Hematopoietic multipotent progenitor cell treated with erythropoietin and hydrocortisone succinate and interleukin-3 and kit ligand, for 4 days (in vitro differentiated cells): ENCODE measurements at places on chromosomes 3 and 15.

- DNase-seq: no peak
These were observed 36.4 kb downstream of the SEC22C start for GRCh38 chr3:42545284-42545900.

DNA sequence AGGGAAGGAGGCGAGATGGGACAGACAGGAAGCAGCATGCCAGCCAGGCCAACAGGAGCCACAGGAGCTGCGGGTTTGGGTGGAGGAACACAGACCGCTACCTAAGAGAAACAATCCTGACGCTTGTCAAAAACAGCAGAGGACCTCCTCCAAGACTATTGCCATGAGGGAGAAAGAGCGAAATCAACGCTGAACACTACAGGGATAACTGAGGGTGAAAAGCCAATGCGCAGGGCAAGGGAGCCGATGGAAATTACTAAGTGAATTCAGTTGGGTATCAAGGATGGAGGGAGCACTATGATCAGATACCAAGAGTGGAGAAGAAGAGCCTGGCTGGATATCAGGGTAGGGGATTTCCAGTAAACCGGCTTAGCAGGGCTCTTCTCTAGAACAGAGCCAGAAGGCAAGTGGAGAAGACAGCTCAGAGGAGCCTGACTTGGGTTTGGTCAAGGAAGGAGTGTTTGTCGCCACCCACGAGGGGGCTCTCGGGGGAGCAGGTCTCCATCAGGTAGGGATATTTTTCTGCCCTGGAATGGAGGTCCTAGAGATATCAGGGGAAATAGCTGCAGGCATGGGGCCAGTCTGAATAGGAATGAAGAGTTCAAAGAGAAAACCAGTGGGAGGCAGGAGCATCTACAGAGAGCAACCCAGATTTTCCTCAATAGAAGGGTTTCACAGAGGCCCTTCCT, 48.4 kb downstream of the SLC41A3 start:
- no peak for DNase-seq

DNA sequence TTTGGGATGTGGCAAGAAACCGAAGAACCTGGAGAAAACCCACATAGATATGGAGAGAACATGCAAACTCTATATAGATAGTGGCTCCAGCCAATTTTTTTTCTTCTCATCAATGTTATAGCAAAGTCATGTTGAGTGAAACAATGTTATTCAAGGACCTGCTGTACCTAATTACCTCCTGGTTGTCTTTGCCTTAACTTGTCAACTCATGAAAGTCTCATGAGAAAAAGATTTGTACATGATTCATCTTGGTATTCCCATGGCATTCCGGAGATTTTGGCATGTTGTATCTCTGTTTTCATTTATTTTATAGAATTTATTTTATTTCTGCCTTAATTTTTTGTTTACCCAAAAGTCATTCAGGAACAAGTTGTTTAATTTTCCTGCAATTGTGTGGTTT, 303.8 kb upstream of the CDIN1 start:
- DNase-seq: no peak

DNA sequence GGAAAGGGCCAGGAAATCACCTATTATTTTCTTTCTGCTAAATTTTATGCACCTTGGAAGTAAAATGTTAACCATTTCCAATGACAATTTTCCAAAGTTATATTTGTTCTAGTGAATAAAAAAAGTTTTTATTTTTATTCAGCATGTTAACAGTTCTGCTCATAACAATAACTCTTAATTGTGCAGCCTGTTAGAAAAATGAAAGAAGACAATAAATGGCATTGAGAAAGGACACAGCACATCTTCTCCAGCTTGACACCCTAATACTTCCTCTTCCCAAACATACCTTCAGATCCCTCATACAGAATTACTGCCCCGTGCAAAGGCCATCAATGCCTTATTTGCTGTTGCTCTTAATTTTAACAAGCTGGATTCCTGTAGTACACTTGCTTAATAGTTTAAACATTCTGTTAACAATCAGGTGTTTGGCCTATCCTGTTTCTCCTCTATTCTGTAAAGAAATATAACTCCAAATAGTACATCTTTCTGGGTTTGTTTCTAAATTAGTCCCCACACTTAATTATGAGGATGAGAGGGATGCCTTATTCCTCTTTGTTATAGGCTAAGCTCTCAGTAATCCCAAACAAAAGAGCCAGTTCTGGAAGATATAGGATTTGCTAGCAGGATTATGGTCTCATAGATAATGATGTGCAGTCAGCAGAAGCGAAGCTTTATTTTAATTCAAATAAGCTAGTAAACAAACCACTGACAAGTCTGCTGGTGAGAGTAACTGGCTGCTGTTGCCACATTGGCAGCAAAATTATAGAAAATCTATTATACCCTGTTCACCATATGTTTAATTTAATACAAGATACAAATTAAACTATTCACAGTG, 19.2 kb upstream of the SOX2 start:
- DNase-seq: no peak

GRCh38 chr15:94168250-94168649, 63.1 kb upstream of the MCTP2 start:
- DNase-seq: peak; percentile 70

DNA sequence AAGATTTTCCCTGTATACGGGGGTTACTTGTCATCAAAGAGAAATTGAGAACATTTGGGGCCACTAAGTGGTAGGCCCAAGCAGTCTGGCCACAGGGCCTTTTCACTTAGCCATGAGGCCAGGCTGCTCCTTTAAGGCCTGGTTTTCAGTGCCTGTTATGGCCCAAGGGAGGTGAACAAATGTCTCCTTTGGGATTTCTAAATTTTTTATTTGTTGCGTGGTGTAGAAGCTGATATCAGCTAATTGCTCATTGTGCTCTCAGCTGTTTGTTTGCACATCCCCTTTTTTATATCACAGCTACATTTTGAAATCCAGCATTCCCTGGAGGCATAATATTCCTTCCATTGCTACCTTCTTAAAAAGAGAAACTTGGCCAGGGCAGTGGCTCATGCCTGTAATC, 48.5 kb downstream of the RLBP1 start:
- no peak for DNase-seq

- no peak for DNase-seq
These were observed 220.5 kb upstream of the SATB1 start for GRCh38 chr3:18645619-18646018.

DNA sequence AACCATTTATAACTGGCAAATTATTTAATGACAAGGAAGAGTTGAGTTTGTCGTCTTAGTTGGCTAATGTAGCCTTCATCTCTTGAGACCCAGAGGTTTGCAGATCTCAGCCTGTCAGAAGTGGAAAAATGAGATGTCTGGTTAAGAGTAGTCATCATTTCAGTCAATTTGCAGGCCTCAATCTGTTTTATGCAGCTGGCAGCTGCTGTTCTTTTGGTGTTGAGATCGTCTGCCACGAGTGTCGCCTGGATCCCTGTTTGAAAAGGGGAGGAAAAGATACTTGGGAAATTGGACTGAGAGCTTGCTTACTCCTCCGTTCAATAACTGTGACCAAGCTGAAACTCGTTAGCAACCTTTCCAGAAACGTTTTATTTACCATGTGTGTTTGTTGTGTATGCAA, 2.3 kb downstream of the PHLDB2 start:
- no peak for DNase-seq

DNA sequence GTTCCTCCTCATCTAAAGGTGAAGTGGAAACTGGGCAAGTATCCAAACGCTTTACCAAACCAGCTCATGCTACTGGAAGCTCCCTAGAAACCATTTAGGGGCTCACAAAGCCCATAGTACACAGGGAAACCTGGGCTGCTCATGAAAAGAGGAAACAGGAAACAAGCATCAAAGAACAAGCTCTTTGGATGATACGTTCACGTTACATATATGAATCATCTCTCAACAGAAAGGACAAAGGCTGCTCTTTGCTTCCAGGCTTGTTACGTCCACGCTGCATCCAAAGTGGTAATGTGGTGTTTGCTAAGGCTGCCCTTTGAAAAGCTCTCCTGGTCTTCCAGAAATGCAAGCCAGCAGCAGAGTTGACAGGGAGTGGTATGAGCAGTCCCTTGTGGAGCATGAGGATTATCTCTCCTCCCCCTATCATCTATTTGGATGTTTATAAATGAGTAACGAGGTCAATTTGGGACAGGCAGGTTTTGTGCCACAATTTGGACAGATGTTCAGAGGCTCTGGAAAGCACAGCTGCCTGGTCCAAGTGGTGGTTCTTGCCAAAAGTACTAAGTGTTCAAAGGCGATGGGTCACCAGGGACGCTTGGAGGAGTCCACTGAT, 98.0 kb upstream of the RORA start:
- DNase-seq: no peak

DNA sequence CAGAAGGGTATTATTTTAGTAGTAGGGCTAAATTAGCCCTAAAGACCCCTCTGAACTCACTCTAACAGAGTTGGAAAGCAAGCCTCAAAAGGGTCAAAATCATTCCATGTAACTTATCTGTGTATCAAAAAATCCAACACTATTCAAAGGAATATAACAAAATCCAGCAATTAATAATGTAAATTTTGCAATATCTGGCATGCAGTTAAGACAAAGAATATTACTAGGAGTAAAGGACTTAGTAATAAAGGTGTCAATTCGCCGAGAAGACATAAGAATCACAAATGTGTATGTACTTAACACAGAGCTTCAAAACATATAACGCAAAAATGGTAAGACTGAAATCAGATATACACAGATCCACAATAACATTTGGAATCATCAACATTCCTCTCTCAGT, 71.2 kb upstream of the PFN2 start:
- no peak for DNase-seq

- peak; percentile 12 for DNase-seq
These were observed 102.6 kb downstream of the ALDH1A2 start for GRCh38 chr15:57962887-57963286.

DNA sequence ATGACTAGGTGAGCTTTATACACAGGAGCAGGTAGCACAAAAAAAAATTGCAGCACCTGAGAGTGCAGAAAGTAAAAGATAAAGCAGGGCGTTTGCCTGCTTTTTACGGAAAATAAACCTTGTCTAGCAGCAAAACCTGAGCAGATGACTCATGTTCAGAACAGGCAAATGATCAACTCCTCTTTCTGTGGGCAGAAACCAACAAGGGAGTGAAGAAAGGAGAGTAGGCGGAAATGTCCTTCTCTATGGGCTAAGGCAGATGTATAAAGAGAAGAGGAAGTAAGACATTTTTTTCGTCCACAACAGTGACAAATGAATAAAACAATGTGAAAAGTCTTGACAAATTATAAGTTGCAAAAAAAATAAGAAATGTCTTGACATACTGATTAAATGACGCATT, 24.5 kb upstream of the GMNC start:
- peak; percentile 23 for DNase-seq

GRCh38 chr3:126509597-126510307, 7.8 kb downstream of the UROC1 start:
- peak; percentile 31 for DNase-seq

GRCh38 chr3:127410678-127411077, 122.8 kb upstream of the PRR20G start:
- DNase-seq: no peak

DNA sequence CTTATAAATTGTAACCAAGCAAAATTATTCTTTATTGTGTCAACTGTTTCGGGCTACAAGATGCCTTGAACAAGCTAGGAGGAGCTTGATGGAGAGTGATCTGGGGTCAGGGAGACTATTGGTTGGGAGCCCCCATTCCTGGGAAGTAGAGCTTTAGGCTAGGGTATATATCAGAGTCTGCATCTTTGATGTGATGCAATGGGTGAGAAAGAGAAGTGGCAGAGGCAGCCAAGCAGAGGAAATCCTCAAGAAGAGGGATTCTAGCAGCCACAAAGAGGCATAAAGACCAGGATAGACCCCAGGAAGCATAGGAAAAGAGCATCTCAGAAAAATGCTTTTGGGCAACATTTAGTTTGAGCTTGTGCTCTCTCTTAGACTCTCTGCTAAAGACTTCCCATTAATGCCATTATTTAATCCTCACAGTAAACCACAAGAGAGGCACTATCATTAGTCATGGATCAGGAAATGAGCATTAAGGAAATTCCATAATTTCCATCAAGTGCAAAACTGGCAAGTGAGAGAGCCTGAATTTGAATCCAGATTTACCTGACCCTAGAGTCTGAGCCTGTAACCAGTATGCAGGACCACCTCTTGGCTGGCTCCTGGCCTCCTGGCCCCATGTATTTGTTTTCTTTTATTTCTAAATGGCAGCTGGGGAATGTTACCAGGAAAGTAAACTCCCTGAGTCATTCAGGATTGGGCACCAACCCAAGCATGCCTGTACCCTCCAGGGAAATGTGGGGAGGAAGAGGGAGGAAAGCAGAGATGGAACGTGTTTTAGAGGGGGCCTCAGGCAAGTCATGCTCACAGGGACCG, 118.7 kb downstream of the RPL22L1 start:
- no peak for DNase-seq

DNA sequence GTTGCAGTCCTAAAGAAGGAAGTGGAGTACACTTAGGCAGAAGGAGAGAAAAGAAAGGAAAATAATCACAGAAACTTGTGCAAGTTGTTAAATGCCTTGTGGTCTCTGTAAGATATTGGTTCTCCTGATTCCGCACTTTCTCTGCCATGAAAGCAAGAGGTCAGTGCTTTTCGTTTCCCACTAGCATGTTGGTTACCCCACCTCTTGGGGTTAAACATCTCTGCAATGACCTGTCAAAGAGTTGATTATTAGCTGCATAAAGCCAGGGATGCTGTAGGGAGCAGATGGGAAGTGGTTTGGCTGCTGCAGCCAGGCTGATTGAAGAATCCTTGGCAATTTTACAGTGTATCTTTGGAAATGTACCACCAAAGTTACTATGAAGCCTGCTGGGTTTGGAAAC, 33.3 kb downstream of the ZNF609 start:
- DNase-seq: no peak

DNA sequence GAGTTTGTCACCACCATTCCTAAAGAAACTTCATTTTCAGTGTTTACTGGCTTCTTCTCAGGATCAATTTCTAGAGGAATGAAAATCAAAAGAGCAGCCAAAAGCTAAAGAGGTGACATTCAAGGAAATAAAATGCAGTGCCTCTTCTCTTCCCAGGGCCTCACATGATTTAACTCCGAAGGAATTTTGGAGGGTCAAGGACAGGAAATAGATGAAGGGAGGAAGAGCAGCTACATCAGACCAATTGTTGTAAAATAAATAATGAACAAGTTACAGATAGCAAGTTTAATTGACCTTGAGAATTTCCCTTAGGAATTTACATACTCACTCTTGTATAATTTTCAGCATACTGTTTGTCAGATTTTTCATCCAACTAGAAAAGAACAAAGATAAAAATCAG, 78.1 kb downstream of the LRRFIP2 start:
- DNase-seq: no peak

DNA sequence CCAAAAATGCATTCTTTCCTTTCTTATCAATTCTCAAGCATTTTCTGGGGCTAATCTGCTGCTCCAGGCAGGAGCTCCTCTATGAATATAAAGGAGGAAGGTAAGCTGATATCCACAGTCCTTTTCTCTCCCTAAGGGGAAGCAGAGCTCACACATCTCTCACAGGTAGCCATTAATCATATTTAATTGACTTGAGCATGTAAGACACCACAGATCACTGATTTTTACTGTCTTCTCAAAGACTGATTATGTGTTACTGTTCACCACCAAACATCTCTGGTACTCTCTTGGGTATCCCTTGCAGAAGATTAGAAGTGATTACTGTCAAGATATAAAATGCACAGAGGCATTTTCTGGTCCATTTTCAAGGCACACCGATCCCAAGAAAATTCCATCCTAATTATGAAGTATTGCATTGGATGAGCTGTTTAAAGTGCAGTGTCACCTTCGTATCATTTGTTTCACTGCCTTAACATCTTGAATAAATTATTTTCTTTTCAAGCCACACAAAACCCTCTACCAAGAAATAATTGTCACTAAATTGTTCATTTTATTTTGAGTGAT, 100.7 kb downstream of the ARPP21 start:
- DNase-seq: no peak
